ENCODE measurements at places on chromosomes 5 and 9. TPM values are rescaled to one million over a fixed set of nuclear protein-coding genes. Genes with fewer than 3 reads are reported as not detected.
A peak's percentile ranks its signal among the peaks of the same experiment; 100 is the strongest.

SLCO6A1 gene
- total RNA-seq = not detected

- no peak for DNase-seq
Measured at GRCh38 chr5:143752165-143752850, 59.7 kb upstream of the HMHB1 start.

CCL28 gene
- 6.2 TPM for total RNA-seq

DNA sequence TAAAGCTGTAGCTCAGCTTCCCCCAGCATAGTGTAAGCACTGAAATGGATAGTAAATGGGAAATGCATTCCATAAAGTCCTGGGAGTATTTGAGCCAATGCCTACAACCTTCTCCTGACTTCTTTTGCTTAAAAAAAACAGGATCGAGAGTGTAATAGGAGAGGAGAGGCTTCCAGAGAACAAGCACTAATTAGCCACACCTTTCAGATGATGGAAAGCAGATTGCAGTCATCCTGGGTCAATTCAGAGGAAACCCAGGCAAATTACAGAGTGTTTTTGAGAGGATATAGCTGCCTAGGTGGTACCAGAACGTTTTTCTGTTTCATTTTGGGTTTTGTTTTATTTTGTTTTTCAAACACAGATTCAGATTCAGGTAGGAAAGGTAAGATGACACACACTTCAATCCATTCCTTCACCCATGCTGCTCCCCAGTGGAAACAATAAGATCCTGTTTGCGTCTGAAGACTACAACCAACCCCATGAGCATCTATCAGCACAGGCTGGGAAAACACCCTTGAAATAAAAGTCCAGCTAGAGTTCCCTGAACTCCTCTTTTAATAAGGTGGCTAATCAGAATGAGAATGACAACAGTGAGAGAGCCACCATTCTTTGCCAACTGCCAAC, 95.6 kb downstream of the RFK start:
- DNase-seq = no peak

SARDH gene
- 0.07 TPM for total RNA-seq

- DNase-seq = no peak
Measured at GRCh38 chr5:27788184-27788583, 749.8 kb upstream of the CDH9 start.

DNA sequence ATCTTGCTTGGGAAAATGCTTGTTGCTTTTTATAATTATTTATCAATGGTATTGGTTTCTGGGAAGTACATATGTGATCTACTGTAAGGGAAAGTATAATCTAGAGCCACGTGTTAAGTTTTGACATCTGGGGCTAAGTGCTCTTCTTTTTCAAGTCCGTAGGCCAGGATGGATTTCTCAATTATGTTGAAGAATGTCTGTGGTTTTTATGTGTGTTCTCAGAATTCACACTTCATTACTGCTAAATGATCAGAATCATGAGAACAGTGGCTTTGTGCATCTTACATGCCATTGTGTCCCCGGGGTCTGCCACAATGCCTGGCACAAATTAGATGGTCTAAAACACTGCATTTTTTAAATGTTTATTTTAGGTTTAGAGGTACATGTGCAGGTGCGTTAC, 14.5 kb upstream of the AUH start:
- DNase-seq = no peak

DNA sequence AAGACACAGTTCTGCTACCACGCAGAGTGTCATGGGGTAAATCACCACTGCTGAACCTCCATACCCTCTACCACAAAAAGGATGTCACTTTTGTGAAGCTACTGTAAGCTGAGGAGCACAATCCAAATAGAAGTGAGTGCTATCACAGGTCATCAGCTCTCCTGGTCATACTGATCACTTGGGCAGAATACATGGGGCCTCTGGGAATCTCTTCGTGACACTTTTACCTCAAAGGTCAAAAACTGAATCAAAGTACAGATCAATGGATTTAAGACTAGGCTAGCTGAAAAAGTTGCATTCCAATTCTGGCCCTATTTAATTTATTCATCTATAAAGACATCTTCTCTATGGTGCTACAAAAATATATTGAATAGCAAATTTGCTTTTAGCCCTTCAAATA, 115.5 kb downstream of the MPDZ start:
- no peak for DNase-seq

NUTM2G gene
- total RNA-seq = not detected

DNA sequence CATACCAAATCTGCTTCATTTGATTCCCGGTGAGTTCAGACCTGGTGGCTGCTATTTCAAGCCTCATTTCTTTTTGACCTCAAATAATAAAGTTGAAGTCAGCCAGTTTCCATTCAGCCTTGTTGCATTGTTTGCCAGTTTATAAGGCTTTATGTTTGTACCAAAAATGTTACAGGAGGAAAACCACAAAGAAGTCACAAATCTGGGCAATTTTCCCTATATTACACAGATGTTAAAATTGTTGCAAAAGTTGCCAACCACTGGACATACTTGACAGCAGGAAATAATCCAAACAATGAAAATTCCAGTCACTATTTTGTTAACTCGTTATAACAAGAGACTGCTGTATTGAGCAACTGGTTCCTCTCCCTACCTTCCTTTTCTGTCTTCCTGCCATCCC, 1325.0 kb upstream of the DMAC1 start:
- no peak for DNase-seq

CNOT8 gene
- 74.7 TPM for total RNA-seq

CD180 gene
- total RNA-seq = not detected

DNA sequence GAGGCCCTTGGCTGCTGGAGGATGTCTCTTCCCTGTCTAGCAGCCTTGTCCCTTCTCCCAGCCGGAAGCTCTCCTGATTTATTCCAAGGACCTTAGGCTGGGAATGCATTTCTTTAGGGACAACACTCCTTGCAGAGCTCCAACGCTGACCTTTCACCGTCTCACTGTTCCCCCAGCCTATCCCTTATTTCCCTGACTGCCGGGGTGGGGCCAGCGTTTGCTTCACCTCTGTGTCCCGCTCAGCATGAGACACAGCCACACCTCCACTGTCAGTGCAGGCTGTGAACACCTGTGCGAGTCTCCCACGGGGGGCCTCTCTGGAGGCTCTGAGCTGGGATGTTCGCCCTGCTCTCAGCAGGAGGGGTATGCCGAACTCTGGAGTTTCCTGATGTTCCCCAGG, 106.2 kb upstream of the FCN2 start:
- DNase-seq = no peak

HDAC3 gene
- total RNA-seq = 55.2 TPM

GRCh38 chr9:83448626-83449025, 89.6 kb downstream of the FRMD3 start:
- no peak for DNase-seq

DNA sequence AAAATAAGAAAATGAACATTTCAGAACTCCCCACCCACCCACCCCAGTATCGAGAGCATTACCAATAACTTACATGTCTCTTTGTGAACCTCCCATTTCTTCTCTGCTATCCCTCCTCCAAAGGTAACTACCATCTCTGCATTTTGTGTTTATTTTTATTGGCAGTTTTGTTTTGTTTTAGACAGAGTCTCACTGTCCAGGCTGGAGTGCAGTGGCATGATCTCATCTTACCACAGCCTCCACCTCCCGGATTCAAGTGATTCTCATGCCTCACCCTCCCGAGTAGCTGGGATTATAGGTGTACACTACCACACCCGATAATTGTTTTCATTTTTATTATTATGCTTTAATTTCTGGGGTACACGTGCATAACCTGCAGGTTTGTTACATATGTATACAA, 21.7 kb upstream of the GLIS3 start:
- no peak for DNase-seq

GRCh38 chr5:10746711-10747110, 14.3 kb downstream of the DAP start:
- DNase-seq = no peak

- no peak for DNase-seq
Measured at GRCh38 chr9:114007991-114008666, 70.0 kb downstream of the AMBP start.

FAM221B gene
- not detected for total RNA-seq

DNA sequence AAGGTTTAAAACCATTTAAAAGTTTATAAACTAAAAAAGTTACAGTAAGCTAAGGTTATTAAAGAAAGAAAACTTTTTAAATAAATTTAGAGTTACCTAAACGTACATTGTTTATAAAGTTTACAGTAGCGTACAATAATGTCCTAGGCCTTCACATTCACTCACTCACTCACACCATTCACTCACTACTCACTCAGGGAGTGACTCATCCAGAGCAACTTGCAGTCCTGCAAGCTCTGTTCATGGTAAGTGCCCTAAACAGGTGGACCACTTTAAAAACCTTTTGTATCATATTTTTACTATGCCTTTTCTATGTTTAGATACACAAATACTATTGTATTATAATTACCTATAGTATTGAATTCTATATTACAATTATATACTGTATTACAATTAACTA, 190.8 kb upstream of the RASA1 start:
- DNase-seq = no peak

- DNase-seq = no peak
Measured at GRCh38 chr5:136891175-136891972, 526.0 kb upstream of the TRPC7 start.

PPP3R2 gene
- not detected for total RNA-seq

- DNase-seq = peak; percentile 6
Measured at GRCh38 chr5:152560512-152561137, 155.5 kb upstream of the NMUR2 start.

DNA sequence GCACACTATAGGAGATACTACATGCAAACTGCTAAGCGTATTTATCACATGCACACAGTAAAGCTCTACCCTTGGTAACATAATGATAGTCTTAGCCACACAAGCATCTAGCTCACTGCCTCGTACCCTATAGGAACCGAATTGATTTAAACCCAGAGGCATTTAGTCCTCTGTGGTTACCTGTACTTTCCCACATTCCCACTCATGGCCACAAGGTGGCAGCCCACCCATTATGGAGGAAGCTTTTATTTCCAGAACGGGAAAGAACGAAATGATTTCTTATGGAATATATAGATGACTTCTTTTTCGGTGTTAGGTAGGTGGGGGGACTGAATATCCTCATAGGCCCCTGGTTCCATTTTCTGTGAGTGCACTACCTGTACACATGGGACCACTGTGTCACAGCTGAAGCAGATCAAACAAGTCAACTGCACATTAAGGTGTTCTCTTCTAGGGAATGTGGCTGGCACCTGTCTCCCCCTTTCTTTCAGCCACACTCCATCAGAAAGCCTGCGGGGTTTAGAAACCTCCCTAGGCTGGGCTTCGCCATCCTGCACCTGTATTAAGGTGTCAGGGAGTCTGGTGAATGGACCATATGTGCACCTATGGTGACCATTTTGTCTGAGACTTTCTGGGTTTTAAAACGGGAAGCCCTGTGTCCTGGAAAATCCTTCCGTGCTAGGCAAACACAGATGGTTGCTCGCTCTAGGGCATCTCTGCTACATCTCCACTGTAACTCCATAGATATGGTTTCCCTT, 313.2 kb downstream of the SLIT3 start:
- no peak for DNase-seq

DNA sequence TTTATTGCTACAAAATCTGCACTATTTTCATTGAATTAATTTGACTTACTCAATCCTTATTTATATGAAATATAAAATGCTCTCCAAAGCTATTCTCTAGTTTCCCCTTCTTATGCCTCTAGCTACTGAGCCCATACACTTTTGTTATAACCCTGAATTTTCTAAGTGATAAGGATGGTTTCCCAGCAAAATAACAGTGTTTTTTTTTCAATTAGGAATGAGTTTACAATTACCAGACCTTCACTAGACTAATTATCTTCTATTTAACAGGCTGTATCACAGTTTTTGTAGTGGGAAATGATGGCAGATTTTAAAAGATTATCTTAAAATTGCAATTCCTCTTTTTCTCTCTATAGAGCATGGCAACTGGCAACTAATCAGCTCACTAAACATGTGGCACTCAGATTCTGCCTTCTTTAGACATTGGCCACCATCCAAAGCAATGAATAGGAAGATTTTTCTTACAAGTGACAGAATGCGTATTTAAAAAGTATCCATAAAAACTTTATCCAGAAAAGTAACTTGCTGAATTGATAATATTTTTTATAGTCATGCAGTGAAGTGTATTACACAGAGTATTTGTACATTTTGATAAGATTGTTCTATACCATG, 585.7 kb upstream of the ZNF608 start:
- no peak for DNase-seq

Data from epithelial cell of proximal tubule (primary cell).